ENCODE measurements at places on chromosomes 6 and 20.

DNA sequence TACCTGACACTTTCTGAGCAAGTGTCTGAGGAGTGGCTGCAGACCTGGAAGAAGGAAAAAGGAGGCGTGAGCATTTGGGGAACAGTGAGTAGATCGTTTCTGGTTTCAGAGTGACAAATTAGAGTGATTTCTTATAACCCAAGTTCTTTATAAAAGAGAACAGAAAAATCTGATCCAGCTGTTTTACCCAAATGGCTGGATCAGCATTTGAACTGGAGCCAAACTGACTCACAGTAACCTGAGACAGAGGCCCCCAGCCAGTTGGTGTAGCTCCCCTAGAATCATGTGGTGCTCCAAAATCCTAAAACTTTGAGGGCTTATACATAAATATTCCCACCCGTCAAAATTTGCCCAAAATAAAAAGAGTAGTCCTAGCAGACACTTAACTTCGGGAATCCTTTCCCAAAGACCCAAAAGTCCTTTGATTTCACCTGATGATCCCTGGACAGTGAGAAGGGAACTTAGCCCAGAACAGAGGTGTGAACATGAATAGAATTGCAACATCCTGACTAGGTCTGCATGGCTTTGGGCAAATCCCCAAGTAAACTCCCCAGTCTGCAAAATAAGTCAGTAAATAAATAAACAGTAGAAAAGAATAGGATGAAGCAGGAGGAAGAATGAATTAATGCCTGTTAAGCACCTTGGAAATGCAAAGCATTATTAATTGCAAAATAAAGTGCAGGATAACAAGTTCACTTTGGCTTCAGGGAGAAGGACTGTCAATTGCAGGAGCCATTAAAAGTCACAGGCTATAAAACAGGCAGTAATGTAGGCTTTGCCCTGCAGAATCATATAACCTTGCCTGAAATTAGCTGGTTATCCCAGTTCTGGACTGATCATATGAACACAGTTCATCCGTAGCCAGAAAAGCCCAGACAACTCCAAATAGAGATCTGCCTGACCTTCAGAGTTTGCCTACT, 262.0 kb upstream of the JARID2 start:
- DNase-seq, result no peak

DNA sequence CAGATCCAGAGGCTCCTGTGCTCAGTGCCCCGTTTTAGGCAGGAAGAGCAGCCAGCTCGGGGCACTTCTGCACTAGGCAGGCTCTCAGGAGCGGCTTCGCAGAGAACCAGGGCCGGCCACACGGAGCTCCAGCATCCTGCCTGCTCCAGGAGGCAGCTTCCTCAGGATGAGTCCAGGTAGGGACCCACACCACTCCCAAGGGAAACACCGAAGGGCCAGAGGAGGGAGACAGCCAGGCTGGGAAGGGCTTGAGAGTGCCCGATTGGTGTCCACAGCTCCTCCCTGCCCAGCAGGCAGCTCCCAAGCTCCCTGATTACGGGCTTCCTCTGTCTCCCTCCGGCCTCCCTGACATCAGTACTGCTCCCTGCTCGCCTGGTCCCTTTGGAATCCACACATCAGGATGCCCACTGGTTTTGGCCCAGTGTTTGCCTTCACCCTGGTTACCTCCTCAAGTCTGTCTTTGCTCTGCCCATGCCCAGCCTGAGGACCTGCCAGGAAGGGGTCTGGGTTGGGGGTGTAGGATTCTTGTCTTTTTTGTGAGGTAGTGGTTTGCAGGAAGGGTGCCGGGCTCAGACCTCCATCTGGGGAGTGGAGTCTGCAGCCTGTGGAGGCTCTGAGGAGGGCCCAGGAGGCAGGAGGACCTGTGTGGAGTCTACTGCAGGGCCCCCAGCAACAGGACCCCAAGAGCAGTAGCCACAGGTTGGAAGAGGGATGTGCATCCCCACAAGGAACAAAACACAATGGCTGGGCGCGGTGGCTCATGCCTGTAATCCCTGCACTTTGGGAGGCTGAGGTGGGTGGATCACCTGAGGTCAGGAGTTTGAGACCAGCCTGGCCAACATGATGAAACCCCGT, 11.2 kb upstream of the PYGB start:
- DNase-seq, result no peak

GRCh38 chr6:169445227-169445626, 191.6 kb upstream of the THBS2 start:
- DNase-seq, result no peak

GRCh38 chr6:146542881-146543210, 787 bp upstream of the RAB32 start:
- DNase-seq, result no peak

GRCh38 chr6:41887331-41887751, 7.8 kb downstream of the USP49 start:
- DNase-seq, result no peak

GRCh38 chr6:75800133-75800532, 51.1 kb downstream of the MYO6 start:
- DNase-seq, result no peak

DNA sequence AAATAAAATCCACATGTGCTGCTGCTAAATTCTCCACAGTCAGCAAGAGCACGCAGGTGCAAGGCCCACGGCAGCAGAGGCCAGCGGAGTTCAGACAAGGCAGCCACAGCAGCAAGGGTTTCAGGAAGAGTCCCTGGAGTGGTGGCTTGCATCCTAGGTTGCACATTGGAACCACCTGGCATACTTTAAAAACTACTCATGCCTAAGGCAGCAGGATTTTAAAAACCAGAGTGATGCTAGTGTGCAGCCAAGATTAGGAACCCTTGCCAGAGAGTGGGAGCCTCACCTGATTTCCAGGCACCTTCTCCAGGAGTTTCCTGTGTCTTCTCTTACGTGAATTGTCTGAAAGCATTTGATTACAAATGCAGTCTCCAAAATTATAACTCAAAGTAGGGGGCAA, 104.0 kb upstream of the GPR6 start:
- no peak for DNase-seq

DNA sequence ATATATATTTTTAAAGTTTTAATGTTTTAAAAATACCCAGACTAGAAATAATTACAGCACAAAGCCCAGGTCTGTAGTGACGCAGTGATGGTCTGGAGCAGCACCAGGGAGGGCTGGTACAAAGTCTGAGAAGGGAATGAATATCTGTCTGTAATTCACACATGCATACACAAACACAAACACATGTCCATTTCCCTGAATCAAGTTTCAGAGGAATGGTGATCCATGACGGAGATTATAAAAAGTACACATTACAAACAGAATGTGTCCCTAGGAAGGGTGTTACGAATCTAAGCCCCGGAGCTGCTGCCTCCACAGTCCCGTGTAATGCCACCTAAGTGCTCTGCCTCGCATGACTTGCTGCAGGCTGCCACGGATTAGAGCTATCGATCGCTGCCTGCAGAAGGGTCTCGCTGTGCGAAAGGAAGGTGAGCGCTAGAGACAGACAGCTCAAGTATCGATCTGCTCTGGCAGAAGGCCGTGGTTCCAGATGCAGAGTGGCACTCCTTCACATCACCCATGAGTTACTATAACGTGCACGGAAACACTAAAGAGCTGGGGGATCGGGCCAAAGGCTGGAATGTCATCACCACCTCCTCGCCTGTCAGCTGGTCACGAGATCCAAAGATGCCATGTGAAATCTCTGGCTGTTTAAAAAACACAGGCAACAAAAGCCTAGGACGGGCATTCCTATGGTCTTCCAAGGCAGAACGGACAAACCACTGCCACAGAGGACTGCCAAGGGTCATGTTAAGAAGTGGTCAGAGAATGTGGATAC, 87.1 kb downstream of the INSM1 start:
- peak; percentile 80 for DNase-seq

DNA sequence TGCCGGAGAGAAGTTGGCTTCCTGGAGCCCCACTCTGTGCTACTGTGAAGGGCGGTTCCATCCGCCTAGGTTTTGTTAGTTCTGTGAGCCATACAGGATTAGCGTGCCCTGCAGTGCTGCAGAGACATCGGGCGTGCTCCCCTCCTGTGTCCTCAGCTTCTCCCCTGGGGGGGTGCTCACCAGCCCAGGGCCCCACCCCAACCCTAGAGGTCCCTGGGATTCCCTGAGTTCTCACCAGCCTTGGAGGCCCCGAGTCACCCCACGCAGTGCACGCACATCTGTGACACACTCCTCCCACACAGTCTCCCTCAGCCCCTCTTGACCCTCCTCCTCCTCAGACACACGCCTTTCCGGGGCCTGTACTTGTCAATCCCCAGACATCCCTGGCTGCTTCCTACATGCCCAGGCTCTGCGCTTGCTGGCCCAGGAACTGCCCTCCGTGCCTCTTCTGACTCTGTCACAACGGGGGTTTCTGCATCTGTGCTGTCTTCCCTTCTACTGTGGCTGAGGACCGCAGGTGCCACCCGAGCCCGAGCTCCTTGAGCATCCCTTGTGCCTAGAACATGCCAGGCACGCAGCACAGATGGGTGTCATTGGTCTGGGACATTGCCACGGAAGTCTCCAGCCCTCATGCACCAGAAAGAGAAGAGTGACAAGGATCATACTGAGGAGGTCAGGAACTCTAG, 123.2 kb upstream of the RPS6KA2 start:
- no peak for DNase-seq

DNA sequence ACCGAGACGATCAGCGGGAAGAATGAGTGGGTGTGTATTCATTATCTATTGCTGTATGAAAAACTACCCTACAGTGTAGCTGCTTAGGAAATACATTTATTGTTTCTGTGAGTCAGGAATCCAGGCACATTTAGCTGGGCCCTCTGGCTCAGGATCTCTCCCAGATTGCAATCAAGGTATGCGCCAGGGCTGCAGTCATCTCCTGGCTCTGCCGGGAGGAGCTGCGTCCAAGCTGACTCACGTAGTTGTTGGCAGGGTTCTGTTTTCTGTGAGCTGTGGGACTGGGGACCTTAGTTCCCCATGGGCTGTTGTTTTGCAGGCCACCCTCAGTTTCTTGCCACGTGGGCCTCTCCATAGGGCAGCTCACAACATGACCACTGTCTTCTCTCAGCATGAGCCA, 68.2 kb upstream of the FUCA2 start:
- no peak for DNase-seq
